ENCODE measurements at places on chromosomes 12 and 14.

DNA sequence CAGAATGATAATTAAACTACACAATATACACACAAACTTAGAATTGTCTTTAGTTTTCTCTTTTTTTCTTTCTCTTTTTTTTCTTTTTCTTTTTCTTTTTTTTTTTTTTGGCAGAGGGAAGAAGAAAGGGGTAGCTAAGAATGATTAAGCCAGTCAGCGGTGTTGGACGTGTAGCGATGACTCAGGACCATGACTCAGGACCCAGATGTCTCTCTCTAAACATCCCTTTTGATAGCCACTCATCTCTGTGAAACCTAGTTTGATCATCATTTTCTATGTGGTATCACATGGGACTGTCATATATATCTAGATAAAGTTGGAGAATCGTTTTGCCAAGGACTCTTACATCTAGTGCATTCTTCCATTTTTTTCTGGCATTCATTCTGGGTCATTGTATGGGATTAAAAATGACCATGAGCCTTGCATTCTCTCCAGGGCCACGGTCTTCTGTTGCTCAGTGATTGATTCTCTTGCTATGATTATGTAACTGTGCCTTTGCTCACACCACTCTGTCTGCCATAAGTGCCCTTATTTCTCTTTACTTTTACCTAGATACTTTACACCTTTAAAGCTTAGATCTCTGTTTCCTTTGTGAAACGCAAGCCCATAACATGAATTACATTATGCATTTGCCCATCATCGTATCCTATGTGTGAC lies 26.6 kb upstream of the NRXN3 start:
- no peak for DNase-seq

DNA sequence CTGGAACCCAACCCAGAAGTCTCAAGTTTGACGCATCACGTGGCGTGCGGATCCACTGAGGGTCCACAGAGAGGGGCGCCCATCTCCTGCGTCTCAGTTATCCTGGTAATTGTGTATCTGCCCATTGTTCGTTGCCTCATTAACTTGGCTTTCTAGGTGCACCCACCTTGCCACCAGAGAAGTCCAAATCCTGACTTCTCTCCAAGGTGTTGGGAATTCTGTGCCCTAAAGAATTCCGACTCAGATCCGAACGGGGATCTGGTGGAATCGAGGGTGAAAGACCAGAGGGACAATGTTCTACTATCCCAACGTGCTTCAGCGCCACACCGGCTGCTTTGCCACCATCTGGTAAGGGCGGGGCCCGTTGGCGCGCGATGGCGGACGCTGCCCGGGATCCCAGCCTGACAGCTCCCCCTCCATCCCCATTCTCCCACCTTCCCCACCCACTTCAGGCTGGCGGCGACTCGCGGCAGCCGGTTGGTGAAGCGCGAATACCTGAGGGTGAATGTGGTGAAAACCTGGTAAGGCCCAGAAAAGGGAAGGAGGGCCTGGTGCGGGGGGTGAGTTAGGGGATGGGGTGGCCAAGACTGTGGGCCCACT lies 481 bp downstream of the REC8 start:
- DNase-seq, result no peak

DNA sequence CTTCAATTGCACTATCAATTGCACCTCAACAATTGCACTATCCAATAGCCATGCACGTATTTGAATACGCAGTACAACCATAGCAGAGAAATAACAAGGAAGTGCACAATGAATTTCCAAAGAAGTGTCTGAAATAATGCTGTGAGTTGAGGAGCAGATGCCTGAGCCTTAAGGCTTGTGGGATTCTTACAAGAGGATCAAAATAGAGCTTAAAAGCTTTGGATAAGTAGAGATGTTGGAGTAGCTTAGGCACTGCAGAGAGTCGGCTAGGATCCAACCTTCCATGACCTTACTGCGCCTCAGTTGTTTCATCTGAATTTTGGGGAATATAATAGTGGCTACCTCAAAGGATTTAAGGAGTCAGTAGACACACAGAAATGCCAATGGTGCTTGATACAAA lies 196.1 kb upstream of the FLRT2 start:
- DNase-seq, result no peak

- no peak for DNase-seq
Measured at GRCh38 chr14:99513946-99514551, 32.8 kb downstream of the CCNK start.

- DNase-seq, result no peak
Measured at GRCh38 chr14:104179564-104180129, 41.3 kb downstream of the KIF26A start.

GRCh38 chr14:90467501-90467900 lies 70.7 kb downstream of the CALM1 start:
- no peak for DNase-seq

DNA sequence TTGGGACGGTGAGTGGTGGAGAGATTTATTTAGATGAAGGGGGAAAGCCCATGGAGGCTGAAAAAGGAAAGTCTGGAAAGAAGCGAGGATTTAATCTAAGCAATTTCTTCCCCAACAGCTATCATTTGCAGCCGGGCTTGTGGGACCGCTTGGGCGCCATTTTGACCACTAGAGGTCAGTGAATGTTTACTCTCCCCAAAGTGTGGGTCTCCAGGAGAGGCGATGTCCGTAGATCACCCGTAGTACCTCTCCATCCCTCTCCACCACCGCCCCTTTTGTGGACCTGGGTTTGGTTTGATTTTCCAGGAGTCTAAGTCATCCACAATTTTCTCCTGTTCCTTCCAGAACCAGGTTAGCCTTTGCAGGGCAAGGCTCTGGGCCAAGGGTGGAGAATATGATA lies 91.2 kb upstream of the PARP11 start:
- no peak for DNase-seq

- no peak for DNase-seq
Measured at GRCh38 chr12:80040075-80040738, 59.1 kb upstream of the OTOGL start.

DNA sequence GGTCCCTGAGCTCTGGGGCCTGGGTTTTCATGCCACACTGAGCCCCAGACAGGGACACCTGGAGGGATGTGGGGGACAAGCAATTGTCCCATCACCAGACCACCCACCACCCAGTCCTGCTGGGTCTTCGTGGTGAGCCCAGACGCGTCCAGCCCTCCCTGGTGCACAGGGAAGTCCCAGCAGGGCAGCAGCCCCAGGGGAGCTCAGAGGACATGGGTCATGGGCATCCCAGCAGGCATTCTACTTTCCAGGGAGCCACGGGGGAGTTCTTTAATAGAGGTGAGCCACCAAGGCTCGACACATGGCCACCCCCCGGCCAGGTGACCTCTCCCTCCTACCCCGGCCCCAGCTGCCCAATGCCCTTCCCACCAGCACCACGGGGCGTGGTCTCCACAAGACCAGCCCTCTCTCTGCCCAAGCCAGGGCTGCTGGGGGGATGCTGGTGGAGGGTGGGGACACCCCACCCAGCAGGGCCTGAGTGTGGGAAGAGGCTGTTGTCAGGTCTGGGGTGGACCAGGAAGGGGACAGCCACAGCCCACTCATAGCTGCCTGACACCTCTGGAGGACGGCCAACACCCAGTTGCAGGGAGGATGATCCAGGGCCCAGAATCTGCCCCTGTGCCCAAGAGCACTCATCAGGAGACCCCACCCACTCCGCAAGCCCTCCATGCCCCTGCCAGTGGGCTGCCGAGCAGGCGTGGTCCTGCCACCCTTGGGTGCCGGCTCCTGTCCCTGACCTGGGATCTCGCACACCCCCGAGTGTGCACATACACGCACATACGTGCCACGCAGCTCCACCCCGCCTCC lies 14.1 kb downstream of the AKT1 start:
- DNase-seq, result no peak

DNA sequence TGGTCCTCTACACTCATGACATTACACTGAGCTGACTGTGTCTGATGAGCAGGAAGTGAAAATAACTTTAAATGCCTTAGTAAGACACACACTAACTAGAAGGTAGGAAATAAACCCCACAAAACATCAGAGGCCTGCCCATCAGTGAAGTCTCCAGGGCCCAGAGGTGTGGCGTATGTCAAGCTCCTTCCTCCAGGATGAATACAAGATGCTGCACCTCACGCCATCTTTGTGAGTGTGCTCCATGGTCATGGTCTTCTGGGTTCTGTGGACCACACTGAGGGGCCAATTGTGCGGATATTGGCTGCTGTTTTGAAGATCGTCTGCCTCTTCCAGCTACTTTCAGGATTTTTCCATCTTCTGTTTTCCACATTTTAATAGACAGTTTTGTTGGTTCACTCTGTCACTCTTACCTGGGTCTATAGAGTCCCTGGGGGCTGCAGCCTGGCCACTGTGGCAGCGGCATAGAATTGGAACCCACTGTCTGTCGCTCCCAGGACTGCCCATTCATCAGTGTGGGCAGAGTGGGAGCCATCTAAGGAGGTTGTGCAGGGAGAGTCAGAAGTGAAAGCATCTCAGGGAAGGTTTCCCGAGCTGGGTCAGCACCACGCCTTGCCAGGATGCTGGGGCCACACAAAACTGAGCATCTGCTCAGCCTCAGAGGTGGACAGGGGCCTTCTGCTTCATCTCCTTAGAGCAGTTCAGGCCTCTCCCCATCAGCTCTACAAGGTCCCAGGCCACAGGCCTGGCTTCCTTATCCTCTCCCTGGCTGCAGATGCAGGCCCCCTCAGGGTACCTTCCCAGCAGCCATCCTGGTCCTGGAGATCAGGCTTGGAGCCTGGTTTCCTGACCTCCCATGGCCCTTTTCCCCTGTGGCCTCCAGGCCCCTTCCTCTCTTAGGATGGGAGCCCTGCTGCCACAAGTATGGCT lies 57.5 kb upstream of the C14orf180 start:
- no peak for DNase-seq

DNA sequence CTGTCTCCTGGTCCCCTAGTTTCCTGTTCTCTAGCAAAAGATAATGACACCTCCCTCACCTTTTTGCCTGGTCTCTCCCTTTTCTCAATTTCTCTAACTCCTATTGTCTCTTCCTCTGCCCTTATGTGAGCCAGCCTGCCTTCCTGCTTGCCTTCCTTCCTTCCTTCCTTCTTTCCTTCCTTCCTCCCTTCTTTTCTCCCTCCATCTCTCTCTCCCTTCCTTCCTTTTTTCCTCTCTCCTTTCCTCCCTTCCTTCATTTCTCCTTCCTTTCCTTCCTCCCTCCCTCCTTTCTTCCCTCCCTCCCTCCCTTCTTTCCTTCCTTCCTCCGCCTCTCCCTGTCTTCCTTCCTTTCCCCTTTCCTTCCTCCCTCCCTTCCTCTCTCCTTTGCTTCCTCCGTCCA lies 45.7 kb upstream of the TBX5 start:
- no peak for DNase-seq

- no peak for DNase-seq
Measured at GRCh38 chr12:95908573-95908972, 33.8 kb downstream of the CCDC38 start.

GRCh38 chr12:113048716-113049127 lies 7.8 kb upstream of the DTX1 start:
- peak; percentile 68 for DNase-seq

DNA sequence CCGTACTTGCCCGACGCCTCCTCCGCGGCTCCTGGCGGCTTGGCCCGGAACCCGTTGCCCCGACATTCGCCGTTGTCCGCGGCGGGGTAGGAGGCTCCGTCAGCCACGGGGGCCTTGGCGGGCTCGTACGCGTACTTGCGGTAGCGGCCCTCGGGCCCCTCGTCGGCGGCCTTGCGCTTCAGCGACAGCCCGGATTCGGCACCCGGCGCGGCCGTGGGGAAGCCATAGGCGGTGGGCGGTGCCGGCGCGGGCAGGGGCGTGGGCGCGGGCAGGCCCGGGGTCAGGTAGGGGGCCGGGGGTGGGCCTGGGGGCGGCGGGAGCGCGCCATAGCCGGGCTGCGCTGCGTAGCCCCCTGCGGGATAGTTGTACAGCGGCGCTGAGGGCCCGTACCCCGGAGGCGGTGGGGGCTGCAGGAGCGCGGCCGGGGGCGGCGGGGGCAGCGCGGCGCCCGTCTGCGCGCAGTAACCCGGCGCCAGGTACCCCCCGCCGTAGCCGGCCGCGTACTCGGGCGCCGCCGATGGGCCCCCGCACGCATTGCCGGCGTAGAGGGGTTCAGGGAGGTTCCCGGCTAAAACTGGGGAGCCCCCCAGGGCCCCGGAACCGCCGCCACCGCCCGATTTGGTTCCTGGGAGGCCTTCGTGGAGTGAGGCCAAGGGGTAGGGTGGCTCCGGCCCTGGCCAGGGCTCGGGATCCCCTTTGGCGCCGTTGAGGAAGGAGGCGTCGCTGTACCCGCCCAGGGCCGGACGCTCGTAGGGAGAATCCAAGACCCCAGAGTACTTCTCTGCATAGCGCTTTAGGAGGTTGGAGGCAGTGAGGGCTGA lies 26.9 kb downstream of the FIGNL2 start:
- DNase-seq, result no peak

DNA sequence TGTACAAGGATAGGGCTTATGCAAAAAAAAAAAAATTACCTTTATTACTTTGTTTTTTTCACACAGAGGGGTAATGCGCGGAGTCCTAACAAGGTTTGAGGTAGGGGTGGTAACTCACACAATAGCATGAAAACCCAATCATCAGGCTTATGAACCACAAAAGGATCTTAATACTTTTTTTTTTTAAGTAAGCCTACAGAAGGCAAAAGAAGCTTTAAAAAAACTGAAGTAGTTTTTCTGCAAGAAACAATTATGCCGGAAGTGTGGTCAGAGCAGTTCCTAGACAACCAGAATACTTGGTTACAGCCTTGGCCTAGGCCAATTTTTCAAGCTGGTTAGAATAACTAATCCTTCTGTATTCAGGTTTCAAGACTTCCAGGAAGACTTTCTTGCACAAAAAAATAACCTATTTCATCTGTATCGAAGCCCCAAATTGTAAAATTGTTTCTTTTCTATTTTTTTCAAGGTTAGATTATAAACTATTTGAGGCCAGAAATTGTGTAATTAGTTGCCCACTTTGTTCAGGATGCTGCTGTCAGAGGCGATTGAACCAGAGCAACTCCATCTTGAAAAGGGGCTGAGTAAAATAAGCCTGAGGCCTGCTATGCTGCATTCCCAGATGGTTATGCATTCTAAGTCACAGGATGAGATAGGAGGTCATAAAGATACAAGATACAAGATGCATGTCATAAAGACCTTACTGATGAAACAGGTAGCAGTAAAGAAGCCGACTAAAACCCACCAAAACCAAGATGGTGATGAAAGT lies 1.8 kb upstream of the GNS start:
- DNase-seq, result no peak

GRCh38 chr14:60647837-60648248 lies 1.4 kb downstream of the SIX1 start:
- DNase-seq, result no peak

DNA sequence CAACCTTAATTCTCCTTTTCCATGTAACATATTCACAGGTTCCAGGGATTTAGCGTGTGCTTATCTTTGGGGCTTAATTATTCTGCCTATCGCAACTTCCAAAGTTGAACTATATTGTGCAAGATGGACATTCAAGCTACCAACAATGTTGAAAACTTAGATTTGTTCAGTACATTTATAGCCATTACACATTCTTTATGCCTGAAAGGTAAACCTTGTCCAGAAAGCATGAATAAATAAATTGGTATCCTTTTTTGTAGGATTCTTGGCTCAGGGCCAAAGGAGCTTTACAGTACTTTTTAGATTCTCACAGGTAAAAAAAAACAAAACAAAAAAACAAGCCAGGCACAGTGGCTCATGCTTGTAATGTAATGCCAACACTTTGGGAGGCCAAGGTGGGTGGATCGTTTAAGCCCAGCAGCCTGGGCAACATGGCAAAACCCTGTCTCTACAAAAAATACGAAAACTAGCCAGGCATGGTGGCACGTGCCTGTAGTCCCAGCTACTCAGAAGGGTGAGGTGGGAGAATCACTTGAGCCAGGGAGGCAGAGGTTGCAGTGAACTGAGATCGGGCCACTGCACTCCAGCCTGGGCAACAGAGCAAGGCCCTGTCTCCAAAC lies 3.3 kb downstream of the C12orf56 start:
- no peak for DNase-seq

- peak; percentile 37 for DNase-seq
Measured at GRCh38 chr12:109385339-109386058, 37.8 kb downstream of the MYO1H start.

- no peak for DNase-seq
Measured at GRCh38 chr14:24131549-24131966, 1.1 kb downstream of the FITM1 start.
